ENCODE measurements at places on chromosomes 4 and X.
A peak's percentile ranks its signal among the peaks of the same experiment; 100 is the strongest.

DNA sequence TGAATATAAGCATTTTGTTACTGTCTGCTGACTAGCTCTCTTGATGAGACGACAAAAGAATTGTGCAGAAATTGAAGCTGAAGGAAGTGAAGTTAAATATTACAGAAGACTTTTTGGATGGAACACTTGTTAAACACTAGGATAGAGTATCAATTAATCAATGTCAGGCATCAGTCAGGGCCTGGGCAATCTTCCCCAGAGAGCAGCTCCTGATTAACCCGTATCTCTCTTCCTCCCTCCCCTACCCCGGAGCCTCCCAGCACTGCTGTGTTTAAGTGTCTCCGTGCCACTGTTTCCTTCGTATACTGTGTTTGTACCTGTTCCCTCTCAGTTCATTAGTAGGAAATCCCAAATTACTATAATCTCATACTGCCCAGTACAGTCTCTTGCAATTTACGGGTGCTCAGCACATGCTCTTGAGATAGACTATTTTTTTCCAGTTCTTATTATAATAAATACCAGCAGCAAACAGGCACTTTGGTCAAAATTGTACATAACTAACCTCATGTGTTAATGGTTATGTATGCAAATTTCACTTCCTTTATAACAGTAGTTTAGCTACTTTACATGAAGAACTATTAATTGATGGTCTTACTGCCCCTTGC is 765.7 kb upstream of the FTHL17 start:
- no peak for DNase-seq

- no peak for DNase-seq
Observed at GRCh38 chrX:24241822-24242648, 71.8 kb downstream of the SUPT20HL2 start.

DNA sequence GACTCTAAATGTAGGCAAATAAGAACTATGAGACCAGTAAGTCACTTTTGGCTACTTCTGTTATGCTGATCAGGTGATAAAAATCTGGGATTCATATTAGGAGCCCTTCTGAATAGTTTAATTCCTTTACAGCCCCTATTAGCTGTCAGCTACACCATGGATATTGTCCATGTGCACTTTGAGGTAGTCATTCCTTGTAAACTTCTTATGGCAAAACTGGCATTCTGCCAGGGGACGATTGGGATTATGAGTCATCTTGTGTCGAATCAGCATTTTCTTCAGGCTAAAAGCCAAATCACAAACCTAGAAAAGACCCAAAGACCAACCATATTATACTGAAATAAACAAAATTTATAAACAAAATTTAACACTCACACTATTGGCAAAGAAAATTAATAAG is 227.6 kb downstream of the PRDM5 start:
- DNase-seq: no peak

DNA sequence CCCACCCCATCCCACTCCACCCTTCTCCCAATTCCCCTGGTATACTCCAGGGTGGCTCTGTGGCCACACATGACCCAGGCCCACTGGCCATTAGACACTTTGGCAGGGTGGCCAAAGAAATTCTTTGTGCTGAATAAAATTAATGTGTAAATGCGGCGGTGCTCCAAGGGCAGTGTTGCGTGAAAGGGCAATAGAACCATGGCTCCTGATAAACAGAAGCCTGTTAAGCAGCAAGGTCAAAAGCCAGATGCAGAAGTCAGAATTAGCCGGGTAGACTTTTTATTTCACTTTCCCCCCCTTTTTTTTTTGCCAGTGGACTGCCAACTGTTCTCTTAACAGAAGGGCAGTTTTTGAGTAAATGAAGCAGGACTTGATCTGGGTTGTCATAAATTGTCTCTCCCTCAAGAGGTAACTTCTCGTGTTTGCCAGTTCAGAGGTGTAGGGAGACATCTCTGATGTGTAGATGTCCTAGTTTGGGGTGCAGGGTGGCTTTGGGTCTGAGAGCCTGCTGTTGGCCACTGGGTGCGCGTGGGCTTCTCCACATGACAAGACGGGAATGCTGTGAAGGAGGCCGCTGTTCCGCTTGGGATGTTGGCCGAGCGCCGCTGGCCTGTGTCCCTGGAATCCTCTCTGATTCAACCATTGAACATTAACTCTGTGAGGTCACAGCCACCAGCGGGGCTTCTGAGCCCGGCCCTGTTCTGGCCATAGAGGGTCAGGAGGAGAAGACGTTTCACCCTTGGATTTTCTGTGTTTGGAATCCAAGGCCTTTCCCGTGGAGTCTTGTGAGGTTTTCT is 139.5 kb downstream of the TBL1X start:
- DNase-seq: no peak

- DNase-seq: no peak
Observed at GRCh38 chr4:122687531-122688061, 44.9 kb upstream of the BBS12 start.

DNA sequence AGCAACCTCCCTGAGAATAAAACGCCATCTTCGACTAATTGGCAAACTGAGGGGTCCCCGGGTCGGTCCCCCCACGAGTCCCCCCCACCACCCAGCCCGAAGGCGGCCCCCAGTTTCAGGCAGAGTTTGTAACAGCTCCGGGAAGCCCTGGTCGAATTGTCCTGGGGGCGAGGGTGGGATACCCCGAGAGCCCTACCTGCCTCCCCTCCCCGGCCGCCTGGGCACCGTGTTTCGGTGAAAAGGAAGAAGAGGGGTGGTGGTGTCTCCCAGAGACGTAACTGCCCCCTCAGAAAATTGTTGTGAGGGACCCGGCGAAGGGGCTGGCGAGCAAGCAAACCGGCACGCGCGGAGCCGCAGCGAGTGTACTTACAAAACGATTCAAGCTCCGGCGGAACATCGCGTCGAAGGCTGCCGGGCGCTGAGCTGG is 1.2 kb downstream of the ATP11C start:
- DNase-seq: no peak

- no peak for DNase-seq
Observed at GRCh38 chr4:184647266-184648053, 1.8 kb downstream of the CASP3 start.

DNA sequence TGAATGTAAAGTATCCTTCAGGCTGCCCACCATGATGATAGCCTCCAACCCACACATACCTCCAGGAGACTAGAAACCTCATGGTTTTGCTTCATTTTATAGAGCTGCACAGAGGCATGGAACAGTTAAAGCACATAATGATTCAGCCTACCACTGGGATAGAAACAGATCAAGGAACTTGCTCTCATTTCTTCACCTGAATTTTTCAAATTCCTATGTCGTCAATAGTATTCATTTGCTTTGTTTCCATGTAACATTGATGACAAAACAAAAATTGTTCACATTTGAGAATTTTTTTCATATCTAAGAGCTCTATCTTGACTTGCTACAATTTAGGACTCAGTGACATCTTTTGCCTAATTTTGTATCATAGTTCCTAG is 51.5 kb upstream of the ATOH1 start:
- DNase-seq: no peak

DNA sequence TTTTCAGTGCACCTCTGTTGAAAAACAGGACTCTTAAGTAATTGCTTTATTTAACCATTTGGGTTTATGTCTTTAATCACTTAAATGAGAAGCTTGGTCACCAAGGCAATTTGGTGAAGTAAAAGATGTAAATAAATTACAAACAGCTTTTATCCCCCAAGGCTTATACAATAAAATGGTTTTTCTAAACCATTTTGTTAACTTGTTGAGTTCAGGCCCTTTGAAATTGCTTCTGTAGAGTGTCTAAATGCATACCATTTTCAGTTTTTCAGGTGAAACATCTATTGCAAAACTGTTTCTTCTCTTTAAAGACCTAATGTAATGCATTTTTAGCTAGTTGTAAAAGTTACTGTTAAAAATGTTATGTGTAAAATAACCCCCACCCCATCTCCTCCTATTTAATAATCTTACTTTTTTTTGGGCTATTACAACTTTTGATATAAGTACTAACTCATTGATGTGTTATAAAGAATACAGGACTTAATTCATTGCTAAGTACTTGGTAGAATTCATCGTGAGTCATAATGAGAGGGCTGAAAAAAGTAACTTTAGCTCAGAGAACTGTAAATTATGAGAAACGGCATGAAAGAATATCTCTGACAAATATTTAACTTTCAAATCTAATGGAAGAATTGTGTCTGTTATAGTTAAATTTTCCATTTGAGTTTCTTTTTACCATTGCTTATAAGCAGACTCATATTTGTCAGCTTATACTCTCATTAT is 4.5 kb downstream of the RAPGEF2 start:
- DNase-seq: no peak

DNA sequence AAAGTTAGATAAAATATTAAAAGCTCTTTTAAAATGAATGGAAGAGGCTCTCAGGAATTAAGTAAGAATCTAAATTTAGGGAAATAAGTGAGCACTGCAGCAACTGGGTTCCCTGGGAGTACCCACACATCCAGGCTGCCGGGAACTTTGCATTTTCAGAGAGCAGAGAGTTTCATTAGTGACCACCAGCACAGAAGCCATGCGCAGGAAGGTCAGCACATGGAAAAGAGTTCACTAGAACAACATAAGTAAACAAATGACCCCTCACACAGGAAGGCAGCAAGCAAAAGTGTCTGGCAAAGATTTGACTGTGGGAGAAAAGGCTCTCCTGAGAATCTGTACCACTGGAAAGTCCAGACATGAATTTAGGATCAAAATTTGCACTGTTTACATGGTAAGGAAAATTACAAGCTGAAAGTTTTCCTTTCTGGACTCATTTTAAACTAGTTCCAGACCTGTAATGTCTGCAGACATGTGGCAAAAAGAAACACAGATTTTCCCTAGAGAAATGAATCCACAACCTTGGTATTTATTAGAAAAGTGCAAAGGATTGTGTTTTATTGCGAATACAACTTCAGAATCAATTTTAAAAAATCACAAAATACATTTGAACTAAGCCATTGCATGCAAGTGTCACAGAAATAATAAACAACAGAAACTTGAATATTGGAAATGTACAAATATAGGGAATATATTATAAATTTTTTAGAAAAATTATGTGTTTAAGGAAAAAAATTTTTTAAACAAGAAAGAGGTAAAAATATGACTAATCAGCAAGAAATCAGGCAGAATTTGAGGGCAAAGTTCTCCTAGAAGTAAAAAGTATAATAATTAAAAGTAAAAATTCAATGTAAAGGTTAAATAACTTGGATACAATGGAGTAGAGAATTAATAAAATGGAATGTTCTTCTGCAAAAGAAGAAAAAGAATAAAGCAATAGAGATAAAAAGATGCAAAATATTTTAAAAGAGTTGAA is 18.4 kb upstream of the MYOZ2 start:
- no peak for DNase-seq

GRCh38 chrX:107775000-107775733 is 420 bp downstream of the TSC22D3 start:
- DNase-seq: peak; percentile 9

DNA sequence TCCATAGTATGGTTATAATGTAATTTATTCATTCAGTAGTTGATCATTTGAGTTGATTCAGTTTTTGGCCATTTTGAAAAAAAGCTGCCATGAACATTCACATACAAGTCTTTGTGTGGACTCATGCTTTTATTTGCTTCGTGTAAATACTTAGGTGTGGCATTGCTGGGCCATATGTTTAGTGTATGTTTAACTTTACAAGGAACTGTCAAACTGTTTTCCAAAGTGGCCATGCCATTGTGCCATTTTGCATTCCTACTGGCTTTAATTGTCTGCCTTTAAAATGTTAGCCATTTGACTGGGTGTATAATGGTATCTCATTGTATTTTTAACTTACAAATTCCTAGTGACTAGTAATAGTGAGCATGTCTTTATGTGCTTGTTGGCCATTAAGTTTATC is 8.8 kb downstream of the MTM1 start:
- no peak for DNase-seq

DNA sequence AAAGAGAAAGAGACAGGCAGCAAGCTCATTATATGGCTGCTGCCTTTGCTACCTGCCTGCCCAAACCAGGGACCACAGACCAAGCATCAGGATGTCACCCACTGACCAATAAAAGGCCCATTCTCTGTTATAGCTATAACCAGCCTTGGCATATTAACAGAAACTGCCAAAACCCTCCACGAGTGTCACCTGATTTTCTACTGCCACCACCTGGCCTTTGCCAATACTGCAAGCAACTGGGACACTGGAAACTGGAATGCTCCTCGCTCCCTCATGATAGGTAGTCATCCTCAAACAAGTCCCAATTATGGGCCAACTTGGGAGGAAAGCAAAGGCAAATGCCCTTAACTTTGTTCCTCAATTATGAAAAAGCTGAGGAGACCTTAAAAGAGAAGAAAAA is 76.0 kb downstream of the SPIN4 start:
- DNase-seq: no peak

GRCh38 chr4:76363556-76364290 is 57.2 kb downstream of the STBD1 start:
- DNase-seq: no peak

GRCh38 chr4:168655182-168655581 is 158.3 kb downstream of the PALLD start:
- DNase-seq: no peak

GRCh38 chr4:123777373-123777772 is 380.8 kb downstream of the SPRY1 start:
- no peak for DNase-seq

- no peak for DNase-seq
Observed at GRCh38 chr4:150960818-150961217, 54.3 kb downstream of the LRBA start.

DNA sequence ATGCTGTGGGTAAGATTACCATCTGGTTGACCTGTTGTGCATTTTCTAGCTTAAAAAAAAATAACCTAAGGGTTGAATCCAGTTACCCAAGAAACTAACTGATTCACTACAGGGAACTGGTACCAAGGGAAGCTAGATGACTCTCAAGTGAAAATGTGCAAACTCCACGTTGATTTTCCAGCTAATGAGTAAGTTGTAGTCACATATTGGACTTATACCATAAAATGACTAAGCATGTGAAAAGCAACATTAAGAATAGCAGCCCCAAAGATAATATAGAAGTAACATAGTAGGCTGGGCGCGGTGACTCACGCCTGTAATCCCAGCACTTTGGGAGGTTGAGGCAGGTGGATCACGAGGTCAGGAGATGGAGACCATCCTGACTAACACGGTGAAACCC is 270.9 kb downstream of the SPRY1 start:
- no peak for DNase-seq

- DNase-seq: no peak
Observed at GRCh38 chr4:53490965-53491622, 100.2 kb downstream of the LNX1 start.

DNA sequence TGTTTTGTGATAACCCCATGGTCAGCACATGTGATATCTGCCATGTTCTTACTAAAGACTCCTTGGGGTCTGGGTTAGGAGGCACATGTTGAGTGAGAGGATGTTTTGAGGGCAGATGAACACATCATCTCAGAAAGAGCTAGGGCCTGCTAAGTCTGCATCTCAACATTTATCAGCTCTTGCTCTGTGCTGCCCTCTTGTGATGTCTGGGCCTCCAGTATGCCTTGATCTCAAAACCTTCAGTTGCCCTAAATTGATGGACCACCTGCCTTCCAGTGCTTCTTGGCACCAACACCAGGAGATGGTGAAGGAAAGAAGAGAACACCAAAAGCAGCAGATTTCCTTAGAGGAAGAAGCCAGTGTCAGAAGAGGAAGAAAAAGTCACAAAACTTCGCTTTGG is 22.5 kb downstream of the MID1 start:
- no peak for DNase-seq

Data from activated gamma-delta T cell (primary cell).